ENCODE measurements at places on chromosomes 3 and 15.

GRCh38 chr3:72597756-72598195 is 250.5 kb downstream of the SHQ1 start:
- no peak for DNase-seq

DNA sequence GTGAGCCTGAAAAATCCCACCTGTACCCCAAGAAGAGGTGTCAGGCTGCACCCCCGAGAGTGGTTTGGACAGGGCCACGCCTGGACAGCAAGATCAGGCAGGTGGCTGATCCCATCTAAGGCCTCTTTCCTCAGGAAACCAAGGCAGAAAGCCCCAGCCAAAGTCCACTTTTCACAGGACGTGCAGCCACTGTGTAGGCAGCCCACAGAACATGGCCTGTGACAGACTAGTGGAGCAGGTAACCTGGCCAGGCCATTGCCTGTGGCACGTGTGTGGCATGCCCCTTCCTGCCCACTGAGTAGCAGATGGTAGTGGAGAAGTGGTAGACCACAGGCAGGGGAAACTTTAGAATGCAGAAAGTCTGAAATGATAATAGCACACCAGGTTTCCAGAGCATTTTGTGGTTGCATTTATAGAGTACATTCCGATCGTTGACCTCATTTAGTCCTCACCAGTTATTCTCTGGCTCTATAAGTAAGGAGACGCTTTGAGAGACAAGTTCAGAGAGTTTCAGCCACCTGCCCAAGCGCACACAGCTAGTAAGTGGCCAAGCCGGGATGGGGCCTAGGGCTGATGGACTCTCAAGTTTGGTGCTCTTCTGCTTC is 68.7 kb downstream of the AAGAB start:
- DNase-seq = peak; percentile 14

DNA sequence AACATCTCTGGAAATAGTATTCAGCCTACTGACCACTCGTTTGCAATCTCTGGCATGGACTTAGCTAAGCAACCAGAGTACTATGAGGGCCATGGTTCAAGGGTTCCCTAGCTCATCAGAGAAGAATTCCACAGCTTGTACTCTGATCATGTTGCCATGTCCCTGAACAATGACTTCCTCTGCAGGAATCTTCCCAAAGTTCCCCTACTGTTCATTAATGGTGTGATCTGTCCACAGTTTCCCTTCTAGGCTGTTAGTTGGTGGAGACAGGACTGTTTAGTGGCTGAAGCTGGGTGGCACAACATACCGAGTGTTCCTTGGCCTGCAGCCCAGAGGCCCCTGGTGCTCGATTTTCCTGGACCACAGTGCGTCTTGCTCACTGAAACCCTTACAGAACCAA is 44.4 kb upstream of the GALNT15 start:
- DNase-seq = no peak

DNA sequence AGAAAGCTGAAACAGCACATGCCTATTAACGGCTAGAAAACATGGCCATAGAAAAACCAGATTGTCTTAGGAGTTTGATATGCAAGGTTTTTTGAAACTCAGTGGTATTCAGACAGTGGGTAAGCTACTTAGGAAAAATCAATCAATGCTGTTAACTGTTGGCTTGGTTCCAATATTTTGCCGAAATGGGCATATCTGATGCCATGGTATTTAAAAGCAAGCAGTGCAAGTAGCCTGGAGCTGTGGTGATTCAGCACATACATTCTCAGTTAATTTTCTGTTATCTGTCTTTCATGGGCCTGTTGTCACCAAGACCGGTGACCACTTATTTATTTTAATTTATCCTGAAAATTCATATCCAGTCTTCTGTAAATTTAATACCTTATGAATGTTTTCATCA is 17.3 kb upstream of the SUCNR1 start:
- DNase-seq = no peak

DNA sequence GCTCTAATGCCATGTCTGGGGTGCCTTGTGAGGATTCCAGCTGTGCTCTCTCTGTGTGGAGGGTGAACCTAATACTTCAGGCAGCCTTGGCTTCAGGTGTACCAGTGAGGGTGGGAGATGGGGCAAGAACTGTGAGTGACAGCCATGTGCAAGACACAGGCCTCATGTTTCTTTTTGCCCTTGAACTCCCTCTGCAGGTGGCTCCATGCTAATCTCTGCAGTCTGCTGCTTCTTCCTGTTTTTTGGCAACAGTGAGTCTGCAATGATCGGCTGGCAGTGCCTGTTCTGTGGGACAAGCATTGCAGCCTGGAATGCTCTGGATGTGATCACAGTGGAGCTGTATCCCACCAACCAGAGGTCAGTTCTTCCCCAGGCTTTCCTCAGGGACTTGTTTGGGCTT is 189.3 kb downstream of the SV2B start:
- no peak for DNase-seq

DNA sequence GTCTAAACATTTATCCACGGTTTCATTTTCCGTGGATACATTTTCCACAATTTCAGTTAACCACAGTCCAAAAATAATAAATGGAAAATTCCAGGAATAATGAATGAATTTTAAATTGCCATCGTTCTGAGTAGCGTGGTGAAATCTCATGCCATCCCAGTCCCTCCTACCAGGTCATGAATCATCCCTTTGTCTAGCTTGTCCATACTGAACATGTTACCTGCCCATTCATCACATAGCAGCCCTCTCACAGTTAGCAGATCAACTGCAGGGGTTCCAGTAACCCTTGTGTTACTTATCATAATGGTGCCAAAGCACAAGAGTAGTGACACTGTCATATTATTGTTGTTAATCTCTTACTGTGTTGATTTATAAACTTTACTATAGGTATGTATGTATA is 124.5 kb downstream of the GSK3B start:
- no peak for DNase-seq

DNA sequence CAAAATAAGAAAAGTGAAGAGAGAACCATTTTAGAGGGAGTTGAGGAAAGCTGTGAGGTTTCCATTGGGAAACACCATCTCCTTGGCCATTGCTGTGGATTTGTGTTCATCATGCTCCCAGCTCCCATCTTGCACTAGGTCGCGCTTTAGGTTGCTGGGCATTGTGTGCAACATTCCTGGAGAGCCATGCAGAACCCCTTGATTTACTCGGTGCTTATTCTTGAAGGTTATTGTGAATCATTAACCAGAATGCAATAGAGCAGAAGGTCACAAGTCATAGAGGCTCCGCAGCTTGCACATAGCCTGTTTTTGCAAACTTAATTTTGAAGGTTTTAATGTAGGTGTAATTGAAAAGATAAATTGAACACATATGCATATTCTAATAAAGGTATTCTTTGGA is 239.2 kb upstream of the IL12A start:
- DNase-seq = no peak

GRCh38 chr3:50623840-50624474 is 7.0 kb downstream of the MAPKAPK3 start:
- no peak for DNase-seq

DNA sequence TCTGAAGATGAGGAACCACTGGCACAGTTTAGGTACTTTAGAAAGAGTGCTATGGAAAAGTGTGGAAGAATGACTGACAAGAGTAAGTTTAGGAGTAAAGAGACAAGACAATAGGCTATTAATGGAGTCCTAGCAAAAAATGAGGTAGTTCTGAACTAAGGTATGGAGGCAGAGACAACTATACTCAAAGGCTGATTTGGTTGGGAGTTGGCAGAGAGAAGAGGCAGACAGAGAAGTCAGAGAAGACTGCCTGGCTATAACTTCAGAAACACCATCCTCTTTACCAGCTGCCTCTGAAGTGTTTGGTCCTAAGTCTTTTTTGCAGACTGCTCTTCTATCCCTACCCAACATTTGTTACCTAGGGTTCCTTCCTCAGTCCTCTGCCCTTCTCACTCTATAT is 19.2 kb downstream of the DYNC1LI1 start:
- DNase-seq = no peak

DNA sequence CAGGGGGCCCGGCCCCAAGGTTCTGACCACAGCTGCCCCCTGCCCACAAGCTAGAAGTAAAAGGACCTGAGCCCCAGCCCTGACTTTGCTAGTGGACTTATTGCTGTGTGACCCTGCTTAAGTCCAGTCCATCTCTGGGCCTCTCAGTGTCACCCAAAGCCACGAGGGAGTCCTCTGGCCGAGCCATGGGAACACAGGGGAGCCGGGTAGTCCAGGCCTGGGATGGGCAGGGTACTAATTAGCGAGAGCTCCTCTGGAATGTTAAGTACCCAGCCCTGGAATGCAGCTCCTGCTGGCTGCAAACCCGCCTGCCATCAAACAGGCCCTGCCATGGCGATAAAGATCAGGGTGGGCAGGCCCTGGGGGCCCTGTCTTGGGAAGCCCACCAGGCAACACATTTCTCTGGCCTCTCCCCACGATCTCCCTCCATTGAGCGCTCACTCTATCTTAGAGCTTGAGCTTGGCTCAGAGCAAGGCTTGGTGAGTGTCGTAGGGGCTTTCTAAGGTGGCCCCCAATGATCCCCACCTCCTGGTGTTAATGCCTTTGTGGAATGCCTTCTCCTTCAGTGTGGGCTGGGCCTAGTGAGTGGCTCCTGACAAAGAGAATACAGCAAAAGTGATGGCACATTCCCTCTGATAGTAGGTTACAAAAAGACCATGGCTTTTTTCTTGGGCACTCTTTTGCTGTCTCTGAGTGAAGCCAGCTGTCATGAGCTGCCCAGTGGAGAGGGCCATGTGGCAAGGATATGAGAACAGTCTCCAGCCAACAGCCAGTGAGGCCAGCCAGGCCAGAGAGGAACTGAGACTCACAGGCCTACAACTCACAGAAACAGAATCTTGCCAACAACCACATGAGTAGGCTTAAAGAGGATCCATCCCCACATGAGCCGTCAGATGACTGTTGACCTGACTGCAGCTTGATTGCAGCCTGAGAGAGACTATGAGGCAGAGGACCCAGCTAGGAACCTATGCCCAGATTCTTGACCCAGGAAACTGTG is 133.1 kb downstream of the SMAD6 start:
- DNase-seq = no peak

- DNase-seq = no peak
These were observed 10.6 kb downstream of the PLA2G4B start for GRCh38 chr15:41849204-41849603.

GRCh38 chr3:24773798-24774197 is 279.1 kb upstream of the THRB start:
- peak; percentile 6 for DNase-seq

GRCh38 chr15:26103002-26103404 is 239.9 kb upstream of the ATP10A start:
- DNase-seq = no peak

GRCh38 chr3:33273628-33274027 is 3.6 kb upstream of the FBXL2 start:
- no peak for DNase-seq

GRCh38 chr3:49793486-49794085 is 6.1 kb downstream of the CDHR4 start:
- DNase-seq = no peak

DNA sequence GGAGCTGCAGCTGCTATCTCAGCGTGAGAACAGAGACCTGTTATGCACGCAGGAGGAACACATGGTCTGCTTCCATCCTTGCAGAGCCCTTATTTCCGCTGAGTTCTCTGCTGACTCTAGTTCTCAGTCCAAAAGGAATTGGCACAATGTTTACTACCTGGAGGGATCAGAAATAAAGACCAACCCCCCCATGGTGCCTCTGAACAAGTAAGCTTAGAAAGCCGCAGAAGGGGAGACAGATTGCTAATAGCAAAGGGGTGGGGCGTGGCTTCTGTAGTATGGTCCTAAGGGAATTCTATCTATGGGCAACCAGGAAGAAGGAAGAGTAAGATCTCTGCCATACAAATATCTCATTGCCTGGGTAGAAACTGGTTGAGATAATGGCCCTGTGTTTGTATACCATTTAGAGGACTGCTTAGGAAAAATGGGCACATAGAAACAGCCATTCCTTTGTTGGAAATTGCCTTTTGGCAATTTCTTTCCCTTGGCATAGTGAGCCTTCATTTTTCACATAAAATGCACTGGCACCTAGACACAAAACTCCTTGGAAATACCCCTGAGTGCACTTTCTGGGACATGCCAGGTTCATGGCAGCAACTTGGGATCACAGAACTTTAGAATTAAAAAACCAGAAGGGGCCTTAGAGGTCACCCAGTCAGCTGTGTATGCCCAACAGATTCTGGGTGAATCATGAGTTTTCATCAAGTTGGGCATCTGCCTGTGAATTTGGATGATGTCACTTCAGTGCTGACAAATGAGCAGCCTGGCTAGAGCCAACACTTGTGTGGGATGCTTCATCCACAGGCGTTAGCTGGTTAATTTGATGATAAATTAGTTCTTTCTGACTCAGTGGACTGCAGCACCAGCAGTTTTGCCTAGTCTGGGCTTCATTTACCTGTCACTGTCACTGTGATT is 57.4 kb upstream of the STXBP5L start:
- DNase-seq = no peak

DNA sequence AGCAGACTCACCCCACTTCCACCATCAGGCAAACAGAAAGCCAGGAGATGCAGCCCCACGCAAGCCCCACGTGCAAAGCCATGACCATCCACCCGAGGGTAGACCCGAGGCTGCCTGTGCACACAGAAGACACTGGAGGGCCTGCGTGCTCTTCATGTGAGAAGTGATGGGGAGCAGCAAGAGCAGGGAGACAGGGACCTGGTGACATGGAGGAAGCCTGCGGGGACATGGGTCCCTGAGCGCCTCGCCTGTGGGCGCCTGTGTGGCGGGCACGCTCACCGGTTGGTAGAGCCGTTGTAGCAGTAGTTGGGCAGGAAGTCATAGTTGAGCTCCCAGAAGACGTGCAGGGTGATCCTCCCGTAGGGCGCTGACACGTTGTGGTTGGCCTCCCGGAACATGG is 65.0 kb downstream of the NIPA2 start:
- no peak for DNase-seq

- DNase-seq = no peak
These were observed 5.2 kb downstream of the HRG start for GRCh38 chr3:186671051-186671450.

GRCh38 chr15:79496838-79497237 is 64.7 kb downstream of the MINAR1 start:
- DNase-seq = no peak

- no peak for DNase-seq
These were observed 83.8 kb downstream of the EDEM1 start for GRCh38 chr3:5271372-5271683.

- no peak for DNase-seq
These were observed 39.1 kb downstream of the CACNA1D start for GRCh38 chr3:53533472-53533871.

- no peak for DNase-seq
These were observed 123.6 kb upstream of the GAP43 start for GRCh38 chr3:115499666-115500065.

- peak; percentile 14 for DNase-seq
These were observed 32.5 kb upstream of the ZNF445 start for GRCh38 chr3:44510000-44510368.

- DNase-seq = no peak
These were observed 4.2 kb downstream of the ABTB1 start for GRCh38 chr3:127676921-127677351.

DNA sequence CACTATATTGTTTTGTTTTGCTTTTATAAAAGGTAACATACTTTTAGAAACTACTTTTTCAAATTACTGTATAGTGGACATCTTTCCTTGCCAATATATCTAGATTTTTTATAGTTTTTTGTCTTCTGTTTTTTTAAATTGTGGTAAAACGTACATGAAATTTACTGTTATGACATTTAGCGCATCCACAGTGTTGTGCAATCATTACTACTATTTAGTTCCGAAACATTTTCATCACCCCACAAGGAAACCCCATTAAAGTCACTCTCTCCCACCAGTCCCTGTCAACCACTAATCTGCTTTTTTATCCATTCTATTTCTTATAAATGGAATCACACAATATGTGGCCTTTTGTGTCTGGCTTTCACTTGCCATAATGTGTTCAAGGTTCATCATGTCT is 54.8 kb downstream of the TMEM266 start:
- no peak for DNase-seq

- no peak for DNase-seq
These were observed 15.8 kb upstream of the TMPRSS7 start for GRCh38 chr3:112018712-112019111.
